ENCODE measurements at places on chromosomes 3 and 15.

GRCh38 chr15:65918357-65918920, 49.1 kb downstream of the RAB11A start:
- no peak for DNase-seq

DNA sequence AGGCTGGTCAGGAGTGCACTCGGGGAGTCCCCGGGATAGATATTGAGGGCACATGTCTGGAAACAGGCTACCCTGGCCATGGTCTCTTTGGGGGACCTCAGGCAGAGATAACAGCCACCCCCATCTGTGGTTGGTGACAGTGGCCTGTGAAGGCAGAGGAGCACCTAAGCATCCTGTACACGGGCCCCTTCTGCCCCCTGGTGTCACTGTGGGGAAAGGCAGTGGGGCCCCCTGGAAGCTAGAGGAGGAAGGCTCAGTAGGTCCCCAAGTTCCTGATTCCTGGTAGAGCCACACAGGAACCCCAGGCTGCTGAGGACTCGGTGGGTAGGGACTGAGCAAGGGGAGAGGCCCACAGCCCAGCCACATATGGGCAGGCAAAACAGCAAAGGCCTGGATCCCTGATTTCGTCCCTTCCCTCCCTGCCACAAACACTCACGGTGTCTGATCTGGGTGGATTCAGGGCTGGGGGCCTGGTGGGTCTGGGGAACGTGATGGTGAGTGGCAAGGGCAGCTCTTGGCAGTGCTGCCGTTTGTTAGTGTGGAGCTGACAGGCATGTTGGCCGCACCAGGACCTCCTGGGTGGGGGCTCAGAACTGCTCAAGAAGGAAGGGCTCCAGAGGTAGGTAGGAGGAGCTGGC, 14.1 kb upstream of the CXCR6 start:
- DNase-seq = peak; percentile 43

DNA sequence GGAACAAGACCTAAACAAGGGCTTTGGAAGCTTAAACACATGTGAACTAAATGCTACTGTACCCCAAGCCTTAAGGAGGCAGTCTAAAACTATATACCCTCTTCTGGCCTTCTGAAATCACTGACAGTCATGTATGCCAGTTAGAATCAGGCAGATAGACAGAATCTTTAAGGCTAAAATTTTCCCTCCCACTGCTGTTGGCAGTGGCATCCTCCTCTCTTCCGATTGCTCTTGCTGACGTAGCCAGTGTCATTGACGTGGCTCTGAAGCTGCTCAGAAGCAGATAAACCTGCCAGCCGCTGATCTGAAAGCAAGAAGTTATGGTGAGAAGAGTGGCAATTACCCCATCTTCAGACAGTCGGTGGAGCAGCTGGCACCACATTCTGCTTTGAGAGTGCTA, 3.3 kb downstream of the RYR3 start:
- no peak for DNase-seq

DNA sequence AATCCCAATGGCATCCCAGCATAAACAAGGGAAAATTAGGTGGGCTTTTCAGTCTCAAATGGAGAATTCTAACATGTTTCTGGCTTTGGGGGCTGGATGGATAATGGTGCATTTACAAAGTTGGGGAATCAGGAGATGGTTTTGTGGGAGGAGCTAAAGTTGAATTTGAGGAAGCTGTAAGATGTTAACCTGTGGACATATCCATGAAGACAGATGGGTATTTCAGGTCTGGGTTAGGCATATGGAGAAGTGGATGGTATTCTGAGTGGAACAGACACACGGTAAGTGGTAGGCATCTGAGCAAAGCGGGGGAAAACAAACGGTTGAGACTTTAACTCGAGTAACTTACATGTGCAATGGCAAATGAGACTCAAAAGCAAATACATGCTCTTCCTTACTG, 1.7 kb upstream of the LMLN start:
- DNase-seq = no peak

DNA sequence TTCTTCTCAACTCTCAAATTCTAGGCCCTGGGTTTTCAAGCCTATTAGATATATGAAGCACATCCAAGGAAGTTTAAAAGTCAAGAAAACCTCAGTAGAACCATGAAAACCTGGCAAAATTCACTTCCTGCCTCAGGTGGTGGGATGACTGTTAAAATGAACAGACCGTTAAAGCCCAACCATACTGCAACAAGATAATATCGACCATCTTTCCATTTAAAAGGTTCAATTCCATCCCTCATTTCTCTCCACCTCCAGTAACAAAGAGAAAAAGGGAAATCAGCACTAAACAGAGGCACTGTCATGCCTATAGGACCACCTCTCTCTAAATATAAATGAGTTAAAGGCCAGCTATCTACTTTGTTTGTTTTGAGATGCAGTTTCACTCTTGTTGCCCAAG, 31.2 kb downstream of the EDC3 start:
- DNase-seq = no peak

DNA sequence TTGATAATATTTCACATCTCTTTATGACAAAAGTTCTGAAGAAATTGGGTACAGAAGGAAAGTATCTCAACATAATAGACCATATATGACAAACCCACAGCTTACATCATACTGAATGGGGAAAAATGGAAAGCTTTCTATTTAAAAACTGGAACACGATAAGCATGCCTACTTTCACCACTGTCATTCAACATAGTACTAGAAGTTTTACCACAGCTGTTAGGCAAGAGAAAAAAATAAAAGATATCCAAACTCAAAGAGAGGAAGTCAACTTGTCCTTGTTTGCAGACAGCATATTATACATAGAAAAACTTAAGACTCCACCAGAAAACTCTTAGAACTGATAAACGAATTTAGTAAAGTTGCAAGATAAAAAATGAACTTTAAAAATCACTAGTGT, 40.3 kb downstream of the COPS2 start:
- DNase-seq = no peak

DNA sequence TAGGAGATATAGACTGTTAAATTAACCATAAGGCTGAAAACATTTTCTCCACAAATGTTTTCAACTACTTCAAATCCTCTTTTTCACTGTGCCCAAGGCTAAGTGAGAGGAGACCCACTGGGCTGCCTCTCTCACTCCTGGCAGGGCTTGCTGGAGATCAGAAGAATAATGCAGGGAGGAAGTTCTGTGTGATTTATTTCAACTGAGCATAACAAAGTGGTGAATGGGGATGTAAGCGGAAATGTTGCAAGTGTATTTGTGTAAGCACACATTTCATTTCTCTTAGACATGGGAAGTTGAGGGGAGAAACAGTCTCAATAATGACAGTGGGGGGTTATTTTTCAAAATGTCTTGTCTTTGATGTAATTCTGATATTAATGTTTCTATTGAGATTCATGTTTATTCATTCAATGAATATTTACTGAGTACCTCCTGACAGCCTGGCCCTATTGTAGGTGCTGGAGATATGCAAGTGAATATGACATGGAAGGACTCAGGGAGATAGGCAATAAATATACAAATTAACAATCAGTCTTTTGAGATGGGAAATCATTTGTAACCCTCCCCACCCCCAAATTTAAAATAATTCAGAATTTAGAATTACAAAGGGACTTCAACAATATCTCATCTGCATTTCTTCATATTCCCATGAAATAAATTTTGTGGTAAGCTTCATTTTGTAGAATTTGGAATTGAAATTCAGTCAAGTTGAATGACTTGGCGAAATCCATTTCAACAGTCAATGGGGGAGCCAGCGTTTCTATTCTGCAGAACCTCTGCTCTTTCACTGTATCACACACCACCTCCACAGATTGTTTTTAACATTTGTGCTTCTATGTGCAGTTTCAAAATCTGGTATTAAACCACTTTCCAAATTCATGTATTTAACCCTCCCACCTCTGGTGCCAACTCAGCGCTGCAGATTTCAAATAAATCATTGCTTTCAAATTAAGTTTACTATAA, 247.2 kb downstream of the SLC9A9 start:
- DNase-seq = no peak

DNA sequence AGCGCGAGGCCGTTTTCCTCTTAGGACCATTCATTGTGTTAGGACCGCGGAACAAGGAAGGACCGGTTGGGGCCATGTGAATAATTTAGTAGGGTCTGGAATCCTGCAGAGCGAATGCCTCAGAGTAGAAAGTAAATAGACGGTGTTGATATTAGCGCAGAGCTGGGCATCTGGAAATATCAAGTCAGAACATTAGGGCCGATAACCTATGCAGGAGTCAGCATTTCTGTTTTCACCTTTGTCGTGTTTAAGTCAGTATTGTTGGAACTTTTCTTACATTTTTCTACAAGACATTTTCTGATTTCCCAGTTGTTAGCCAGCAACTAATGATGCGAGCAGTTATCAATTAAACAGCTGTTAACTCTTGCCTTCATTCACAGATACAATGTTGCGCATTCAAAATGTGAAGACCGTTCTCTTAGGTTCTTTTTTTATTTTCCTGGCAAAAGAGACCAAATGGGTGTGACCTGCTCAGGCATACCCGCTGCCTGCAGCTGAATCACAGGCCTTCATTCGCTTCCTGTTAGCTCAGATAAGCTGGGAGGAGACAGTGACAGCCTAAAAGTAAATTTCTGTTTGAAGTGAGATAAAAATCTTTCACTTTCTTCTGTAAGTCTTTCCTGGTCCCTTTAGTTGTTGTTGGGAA, 966 bp upstream of the PKM start:
- no peak for DNase-seq

GRCh38 chr3:52851348-52851747, 16.5 kb upstream of the MUSTN1 start:
- no peak for DNase-seq

- no peak for DNase-seq
These were observed 89.1 kb upstream of the ALCAM start for GRCh38 chr3:105277656-105278055.

GRCh38 chr3:186382217-186382885, 20.3 kb upstream of the DGKG start:
- DNase-seq = no peak

DNA sequence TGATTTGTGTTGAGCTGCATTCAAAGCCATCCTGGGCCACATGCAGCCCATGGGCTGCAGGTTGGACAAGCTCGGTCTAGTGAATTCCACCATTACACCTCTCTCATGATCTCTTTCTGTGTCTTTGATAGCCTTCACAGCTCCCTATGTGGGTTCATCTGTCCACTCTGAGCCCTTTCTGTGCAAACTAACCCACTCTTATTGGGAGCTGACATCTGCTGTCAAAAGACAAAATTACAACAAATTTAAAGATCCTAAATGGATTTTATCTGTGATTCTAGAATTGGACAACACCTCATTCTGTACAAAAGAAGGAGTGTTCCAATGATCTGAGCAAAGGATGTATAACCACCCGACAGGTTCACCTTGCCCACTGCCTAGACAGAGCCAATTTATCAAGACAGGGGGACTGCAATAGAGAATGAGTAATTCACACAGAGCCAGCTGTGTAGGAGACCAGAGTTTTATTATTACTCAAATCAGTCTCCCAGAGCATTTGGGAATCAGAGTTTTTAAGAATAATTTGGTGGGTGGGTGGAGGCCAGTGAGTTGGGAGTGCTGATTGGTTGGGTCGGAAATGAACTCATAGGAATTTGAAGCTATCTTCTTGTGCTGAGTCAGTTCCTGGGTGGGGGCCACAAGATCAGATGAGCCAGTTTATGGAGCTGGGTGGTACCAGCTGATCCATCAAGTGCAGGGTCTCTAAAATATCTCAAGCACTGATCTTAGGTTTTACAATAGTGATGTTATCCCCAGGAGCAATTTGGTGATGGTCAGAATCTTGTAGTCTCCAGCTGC, 2.6 kb upstream of the XYLB start:
- no peak for DNase-seq

- no peak for DNase-seq
These were observed 958.8 kb upstream of the NR2F2 start for GRCh38 chr15:95371664-95372063.

- DNase-seq = no peak
These were observed 617.4 kb downstream of the SI start for GRCh38 chr3:164460851-164461250.

GRCh38 chr15:89140595-89140994, 52.3 kb downstream of the ABHD2 start:
- DNase-seq = no peak

DNA sequence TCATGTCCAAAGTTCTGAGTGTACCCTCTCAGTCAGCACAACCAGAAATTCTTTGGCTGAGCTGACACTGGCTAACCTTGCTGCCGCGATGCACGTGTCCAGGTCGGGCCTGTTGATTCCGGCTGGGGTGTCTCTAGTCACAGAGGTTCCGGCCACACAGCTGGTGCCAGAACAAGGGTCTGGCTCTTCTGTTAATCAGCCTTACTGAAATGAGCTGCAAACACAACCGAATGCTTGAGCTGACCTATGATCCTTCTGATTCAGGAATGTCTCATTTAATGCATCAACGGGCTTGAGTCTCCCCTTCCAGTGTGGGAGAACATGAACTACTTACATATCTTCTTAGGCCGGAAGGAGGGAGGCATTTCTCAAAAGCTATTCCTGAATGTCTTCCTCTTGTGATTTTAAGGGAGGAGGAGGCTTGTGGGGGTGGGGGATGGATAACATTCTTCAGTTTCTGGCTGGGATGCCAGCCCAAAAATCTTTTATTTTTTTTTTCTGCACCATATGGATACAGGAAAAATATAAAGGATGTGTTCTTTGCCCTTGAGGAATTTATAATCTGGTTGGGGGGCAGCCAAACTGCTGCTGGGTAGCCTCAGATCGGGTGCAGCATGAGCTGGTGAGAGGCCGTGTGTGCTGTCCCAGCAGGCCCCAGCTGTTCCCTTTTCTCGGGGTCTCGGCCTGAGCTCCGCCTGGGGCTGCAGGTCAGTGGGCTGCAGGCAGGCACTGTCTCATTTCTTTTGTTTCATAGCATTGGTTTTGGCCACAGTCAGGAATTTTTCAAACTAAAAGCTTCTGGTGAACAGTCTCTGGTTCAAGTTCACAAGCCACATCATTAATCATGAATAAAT, 319.1 kb upstream of the TBL1XR1 start:
- DNase-seq = no peak

DNA sequence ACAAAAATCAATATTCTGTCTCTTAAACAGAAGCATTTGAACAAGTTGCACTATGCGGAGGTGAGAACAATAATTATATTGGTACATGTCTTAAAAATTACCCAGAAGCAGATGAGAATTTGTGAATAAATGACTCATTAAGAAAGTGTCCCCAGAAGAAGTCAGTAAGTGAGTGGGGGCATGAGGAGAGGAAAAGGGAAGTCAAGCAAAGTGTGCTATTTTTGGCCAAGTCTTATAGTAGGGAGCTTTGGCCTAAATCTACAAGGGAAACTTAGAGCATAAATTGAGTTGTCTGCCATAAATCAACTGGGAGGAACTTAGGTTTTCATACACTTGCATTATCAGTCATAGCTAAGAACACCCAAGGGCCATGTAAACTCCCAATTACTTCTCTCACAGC, 86.9 kb upstream of the SATB1 start:
- DNase-seq = no peak

GRCh38 chr3:127867412-127867811, 45.1 kb upstream of the MGLL start:
- no peak for DNase-seq

GRCh38 chr3:64813326-64813725, 125.5 kb upstream of the ADAMTS9 start:
- DNase-seq = no peak

- no peak for DNase-seq
These were observed 627.5 kb upstream of the LMCD1 start for GRCh38 chr3:7874116-7874515.

- no peak for DNase-seq
These were observed 632 bp upstream of the IDH3A start for GRCh38 chr15:78148392-78149067.
